ENCODE measurements at places on chromosomes 7 and 10.

DNA sequence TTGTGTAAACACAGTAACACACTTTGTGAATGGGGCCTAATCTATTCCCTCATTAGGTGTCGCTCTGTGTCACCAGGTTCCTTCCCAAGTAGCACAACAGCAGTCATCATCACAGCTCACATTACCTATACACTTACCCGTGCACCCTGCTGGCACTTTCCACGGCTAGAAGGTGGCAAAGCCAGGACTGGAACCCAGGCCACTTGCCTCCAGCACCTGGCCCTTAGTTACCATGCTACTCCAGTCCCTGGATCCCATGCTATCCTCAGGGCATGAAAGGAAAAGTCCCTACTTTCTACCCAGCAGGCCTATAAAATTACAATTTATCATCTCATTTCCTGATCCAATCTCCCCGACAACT is 18.4 kb downstream of the SMURF1 start:
- no peak for DNase-seq

GRCh38 chr10:70738006-70738760 is 47.0 kb downstream of the TBATA start:
- no peak for DNase-seq

GRCh38 chr10:121281576-121281975 is 316.7 kb downstream of the FGFR2 start:
- DNase-seq = no peak

DNA sequence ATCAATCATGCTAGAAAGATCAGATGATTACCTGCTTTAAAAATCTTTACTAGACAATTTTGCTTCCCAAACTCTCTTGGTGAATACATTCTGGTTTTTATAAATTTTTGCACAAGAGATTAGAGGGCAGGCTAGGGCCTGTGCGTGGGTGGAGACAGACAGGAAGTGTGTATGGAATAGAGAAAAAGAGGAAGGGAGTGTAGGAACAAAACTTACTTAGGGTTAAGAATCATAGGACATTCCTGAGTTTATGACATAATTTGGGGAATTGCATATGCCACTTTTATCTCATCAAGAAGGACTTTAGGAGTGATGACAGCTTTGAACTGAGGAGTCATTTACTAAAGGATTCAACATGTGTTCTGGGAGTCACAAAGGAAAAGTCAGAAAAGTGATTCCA is 31.3 kb downstream of the LAMB1 start:
- DNase-seq = no peak

DNA sequence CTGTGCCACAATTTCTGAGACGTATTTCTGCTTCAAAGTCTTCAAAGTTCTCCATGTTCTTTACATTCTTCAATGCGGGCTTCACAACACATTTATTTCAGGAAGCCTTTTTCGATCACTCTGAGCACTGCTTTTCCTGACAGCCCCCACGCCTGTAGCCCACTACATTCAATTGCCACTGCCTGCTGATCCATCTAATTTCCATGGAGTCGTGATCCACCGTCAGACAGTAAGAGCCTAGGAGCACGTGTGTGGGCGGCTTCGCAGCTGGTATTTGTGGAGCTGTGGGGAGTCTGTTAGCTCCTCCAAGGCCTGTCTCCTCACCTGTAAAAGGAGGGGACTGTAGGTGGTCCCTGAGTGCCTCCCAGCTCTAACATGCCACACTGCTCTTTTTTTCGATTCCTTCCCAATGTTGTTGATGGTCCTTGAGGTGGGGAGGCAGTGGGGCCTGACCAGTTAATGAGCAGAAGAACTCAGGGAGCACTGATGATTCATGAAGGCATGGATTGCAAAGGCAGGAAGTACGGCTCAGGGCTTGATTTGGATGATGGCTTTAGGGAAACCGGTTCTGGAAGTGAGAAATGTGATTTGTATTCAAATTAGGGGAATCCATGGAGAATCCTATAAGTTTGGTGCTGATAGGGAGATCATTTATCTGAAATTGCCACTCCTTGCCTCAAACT is 401.1 kb upstream of the PODXL start:
- no peak for DNase-seq

- no peak for DNase-seq
Measured at GRCh38 chr7:595621-596010, 76.0 kb upstream of the PDGFA start.

- DNase-seq = no peak
Measured at GRCh38 chr7:137538361-137538762, 194.8 kb upstream of the PTN start.

DNA sequence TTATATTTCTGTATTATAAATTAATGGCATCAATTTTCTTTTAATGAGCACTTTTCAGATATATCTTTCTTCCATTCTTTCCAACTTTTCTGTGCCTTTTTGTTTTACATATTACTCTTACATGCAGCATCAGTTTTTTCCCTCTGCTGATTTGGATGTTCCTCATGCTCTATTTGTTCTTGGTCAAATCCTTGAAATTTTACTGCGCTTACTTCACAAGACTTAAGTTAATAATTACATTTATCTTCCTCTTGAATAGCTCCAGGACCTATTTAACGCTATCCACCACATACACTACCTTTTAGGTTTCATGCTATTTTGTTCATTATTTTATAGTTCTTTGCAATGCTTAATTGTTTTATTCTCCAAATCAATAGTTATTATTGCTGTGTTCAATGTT is 97.6 kb upstream of the CTTNBP2 start:
- DNase-seq = no peak

GRCh38 chr10:75531571-75532031 is 100.2 kb downstream of the LRMDA start:
- no peak for DNase-seq

DNA sequence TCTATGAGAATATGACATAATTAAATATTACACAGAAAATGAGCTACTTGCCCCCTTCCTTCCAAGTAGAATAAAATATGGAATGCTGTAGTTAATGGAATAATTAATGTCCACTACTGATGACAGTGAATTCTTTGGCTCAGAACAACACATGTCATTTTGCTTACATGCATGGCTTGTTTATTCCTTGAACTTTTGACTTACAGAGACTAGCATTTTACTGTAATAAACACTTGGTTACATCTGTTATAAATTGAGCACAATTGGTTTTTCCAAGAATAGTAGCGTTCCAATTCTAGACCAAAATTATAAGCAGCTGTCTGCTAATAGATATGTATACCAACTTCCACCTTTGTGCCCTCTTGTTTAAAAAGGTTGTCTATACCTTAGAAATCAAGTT is 286.7 kb downstream of the OTUD1 start:
- DNase-seq = peak; percentile 9

DNA sequence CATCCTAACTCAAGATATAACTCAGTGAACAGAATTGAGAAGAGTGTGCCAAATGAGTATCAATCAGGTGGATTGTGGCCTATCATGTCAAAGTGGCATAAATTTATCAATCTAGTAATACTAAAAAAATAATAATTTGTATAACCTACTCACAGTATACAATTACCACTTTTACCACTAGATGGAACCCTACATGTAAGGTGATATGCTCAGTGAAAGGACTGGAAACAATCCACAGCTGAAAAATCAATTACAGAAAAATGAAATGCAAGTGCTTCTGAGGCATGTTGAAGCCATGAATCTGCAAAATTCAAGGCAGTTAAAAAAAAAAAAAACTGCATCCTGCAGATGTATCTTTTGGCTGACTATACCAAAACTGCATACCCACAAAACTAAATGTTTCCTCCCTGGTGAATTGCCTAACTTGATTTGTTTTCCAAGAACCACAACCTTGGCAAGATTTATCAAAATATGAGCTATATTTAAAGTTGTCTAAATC is 13.9 kb downstream of the ARHGAP19 start:
- peak; percentile 80 for DNase-seq

DNA sequence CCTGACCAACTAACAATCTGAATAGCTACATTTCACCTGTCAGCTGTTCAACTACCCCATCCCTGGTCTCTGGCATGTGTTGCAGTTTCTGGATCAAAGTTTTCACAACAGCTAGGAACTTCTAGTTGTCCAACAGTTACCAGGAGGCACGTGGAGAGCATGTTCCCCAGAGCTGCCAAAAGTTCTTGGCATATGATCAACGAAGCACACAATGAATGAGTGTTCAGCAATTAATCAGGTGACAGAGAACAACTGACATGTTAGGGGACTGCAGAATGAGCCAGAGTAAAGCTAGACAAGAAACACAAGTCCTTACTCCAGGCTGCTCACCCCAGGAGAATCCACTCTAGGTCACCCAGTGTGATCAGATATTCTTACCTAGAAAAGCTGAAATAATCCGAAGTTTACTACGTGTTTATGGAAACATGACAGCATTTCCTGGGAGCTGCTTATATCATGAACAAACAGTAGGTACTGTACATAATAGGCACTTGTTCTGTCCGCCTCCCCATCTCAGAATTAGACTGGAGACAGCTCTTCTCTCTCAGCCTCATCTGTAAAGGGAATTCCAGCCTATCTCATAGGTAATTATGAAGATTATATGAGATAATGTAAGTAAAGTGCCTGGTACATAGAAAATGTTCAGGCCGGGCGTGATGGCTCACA is 50.6 kb downstream of the ZNF438 start:
- DNase-seq = peak; percentile 57

- no peak for DNase-seq
Measured at GRCh38 chr7:16975712-16976111, 93.9 kb upstream of the AGR3 start.

DNA sequence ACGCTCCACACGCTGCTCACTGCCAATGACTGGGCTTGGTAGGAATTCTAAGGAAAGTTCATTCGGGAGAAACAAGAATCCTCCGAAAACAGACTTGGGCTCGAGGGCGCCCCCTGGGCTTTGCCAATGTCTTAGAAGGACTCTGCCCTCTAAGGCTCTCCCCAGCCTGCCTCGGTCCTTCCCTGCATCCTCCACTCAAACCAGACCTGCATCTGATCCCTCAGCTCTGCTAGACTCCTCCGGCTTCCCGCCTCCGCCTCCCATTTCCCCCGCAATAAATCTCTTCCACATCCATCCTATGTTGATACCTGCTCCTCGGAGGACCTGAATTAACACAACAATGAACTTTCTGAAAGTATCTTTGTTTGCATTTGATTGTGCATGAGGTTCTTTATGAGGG is 177.6 kb downstream of the PLPP4 start:
- no peak for DNase-seq

DNA sequence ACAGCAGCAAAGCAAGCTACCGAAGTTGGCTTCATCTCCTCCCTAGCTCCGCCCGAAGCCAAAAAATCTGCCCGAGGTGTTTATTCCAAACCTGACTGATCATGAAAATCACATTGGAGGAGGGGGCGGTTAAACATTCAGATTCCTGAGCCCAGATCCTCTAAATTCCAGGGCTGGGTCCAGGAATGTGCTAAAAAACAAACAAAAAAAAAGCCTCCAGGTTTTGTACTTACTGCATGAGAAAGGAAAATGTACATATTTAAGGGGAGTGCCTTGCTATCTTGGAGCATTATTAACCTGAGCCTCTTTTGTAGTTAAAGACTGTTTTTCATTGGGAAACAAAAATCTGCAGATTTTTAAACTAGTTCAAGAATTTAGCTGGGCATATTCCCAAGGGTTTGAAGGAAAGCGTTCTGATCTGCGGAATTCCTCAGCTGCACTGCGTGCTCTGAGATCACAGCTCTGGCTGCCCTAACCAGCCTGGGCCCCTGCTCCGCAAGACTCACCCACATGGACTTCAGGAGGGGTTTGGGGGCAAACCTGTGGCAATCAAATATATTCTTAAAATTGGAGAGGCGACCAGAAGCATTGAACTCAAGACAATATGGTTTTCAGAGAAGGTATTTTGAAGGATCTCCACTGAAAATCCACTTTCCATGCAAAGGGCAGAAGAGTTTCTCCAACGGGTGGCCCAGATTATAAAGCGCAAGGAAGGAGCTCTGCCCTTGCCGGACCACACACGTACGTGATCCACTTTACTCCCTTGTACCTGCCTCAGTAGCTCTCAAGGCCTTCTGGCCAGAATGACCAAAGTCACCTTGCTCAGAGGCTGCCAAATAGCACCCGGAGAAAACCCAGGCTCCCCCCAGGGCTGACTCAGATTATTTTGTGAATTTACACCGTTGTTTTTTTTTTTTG is 10.0 kb upstream of the TNS3 start:
- DNase-seq = no peak

DNA sequence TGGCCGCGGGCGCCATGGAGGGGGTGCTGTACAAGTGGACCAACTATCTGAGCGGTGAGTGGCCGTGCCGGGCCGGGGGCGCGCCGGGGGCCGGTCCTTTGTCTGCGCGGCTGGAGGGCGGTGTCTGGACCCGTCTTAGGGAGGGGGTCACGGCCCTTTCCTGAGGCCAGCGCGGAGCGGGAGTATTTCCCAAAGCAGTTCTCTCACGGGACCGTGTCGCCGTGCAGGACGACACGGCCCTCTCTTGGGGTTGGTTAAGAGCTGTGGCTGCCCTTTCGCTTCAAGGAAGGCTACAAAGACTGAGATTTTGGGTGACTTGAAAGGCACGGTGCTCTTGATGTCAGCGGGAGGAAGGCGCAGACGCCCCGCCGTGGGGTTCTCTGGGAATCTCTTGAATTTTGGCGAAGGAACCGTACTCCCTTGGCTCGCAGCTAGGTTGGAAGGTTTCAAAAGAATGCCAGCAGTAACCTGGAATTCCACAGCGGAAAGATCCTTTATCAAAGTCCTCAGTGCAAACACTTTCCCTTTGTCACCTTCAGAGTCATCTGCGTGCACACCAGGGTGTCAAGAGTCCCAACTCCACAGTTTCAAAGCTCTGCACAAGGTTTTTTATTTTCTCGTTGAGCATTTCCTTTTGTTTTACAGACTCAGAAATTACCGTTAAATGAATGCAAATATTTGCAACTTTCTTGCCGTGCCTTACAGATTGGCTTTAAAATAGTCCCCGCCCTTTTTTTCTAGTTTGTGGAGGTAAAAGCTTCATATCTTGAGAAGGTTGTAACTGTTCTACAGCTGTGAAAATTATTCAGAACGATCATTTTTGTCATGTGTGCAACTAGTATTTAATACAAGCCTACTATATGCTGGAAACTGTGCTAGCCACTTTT is 780 bp downstream of the PLEKHA8 start:
- peak; percentile 51 for DNase-seq

DNA sequence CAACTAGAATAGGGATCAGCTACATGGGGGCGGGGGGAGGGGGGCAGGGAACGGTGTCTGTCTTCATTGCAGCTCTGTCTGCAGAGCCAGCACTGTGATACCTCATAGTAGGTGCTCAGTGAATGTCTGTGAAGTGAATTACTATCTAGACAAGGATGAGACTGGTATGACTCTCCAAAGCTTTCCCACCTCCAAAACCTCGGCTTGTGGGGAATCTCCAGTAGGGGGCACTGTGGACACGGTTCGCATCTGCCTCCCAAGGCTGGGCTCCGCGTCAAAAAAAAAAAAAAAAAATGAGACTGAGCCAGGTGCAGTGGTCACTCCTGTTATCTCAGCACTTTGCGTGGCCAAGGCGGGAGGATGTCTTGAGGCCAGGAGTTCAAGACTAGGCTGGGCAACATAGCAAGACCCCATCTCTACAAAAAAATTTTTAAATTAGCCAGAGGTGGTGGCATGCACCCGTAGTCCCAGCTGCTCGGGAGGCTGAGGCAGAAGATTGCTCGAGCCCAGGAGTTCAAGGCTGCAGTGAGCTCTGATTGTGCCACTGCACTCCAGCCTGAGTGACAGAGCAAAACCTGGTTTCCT is 9.6 kb downstream of the TRIM56 start:
- peak; percentile 47 for DNase-seq

- no peak for DNase-seq
Measured at GRCh38 chr7:102175423-102176170, 111.1 kb upstream of the SH2B2 start.

- DNase-seq = no peak
Measured at GRCh38 chr7:118629898-118630438, 405.5 kb downstream of the ANKRD7 start.

All from muscle of arm (tissue), 14 donors.